Hematopoietic multipotent progenitor cell treated with erythropoietin and hydrocortisone succinate and interleukin-3 and kit ligand, for 8 days (in vitro differentiated cells): ENCODE measurements at places on chromosomes 5 and 9.

- DNase-seq = no peak
Measured at GRCh38 chr5:95042037-95042436, 242.9 kb downstream of the MCTP1 start.

- no peak for DNase-seq
Measured at GRCh38 chr5:136023958-136024541, 4.7 kb upstream of the TGFBI start.

- no peak for DNase-seq
Measured at GRCh38 chr9:121277518-121278295, 9.7 kb downstream of the GSN start.

DNA sequence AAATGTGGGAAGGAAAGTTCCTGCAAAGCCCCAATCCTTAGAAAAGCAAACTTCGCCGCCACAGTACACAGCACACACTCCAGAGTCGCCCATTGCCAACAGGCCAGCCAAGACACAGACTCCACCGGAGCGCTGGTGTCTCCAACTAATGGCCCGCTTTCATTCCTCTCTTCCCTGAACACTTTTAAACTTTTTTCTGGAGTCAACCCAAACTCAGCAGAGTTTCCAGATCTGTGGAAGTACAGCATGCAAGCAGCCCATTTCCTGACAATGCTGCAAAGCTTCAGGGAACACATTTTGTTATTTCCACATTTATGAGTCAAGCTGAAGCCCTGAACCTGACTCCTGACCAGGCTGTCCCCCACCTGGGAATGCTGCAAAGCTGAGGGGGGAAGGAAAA lies 351.9 kb downstream of the NFIB start:
- DNase-seq = no peak

- DNase-seq = no peak
Measured at GRCh38 chr5:166639151-166639550, 1652.3 kb upstream of the WWC1 start.

- peak; percentile 11 for DNase-seq
Measured at GRCh38 chr5:160287378-160288051, 24.8 kb downstream of the CCNJL start.

DNA sequence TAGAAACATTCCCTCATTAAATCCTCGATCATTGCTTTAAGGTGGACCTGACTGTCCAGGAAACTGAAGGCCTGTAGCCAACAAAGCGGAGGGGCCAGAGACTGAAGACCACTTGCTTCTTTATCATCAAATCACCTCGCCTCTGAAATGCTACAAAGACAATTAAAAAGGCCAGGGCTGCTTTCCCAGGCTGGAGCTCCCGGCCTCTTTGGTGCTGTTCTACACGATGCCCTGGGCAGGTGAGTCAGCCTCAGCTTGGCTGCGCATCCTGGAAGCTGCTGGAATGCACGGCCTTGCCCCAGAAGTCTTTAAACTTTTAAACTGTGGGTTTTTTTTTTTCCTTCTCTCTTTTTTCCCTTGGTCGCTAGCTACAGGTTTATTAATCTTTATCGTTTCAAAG lies 46.5 kb downstream of the SH3PXD2B start:
- DNase-seq = no peak

DNA sequence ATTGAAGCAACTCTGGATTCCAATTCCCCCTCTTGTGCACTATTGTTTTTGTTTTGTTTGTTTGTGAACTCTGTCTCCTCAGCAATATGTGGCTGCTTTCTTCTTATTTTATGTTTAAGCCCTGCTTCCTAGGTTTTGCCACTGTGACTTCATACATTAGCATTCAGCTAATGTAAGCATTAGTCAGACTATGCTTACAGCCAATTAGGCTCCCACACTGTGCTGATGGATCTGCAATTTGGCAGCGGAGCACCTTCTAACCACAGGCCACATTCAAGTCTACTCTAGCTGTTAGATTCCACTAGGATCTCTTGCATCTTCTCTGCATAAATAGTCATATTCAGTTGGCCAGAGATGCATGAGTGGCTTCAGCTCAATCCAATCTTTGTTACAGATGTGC lies 9.6 kb upstream of the BICD2 start:
- DNase-seq = no peak

GRCh38 chr5:179550511-179551342 lies at the start of gene RUFY1:
TSS of gene RUFY1 (plus strand) at chr5:179550554. CDS start at chr5:179550570, 16 bp downstream.
- DNase-seq = peak; percentile 71

DNA sequence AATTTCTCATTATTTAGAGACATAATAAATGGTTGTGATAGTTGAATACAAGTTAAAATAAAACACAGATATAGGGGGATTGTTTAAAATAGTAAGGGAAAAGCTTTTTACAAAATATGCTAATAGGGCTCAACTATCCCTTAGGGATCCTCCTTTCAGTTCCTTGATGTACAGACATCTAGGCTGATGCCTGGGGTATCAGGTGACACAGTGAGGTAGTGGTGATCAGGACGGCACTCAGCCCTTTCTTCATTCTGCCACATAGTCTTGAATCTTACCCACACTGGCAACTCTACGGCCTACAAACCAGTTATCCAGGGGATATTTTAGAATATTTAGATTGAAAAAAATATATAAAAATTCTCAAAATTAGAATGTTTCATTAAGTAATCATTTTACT lies 12.5 kb upstream of the SLC35D2 start:
- no peak for DNase-seq

DNA sequence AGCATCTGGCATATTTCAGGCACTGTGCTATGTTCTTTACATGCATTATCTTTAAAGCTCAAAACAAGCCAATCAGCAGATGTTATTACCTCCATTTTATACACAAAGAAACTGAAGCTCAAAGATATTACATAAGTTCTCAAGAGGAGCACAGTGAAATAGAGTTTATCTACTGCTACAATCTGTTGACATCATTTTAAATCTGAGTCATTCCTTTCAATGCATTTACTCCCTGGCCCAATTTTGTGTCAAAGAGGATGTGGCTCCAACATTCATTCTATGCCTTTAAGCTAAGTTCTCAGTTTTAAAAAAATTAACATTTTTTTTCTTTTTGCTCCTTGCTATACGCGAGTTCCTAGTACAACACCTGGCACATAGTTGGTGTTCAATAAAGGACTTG lies 486.3 kb upstream of the ZNF462 start:
- DNase-seq = no peak

DNA sequence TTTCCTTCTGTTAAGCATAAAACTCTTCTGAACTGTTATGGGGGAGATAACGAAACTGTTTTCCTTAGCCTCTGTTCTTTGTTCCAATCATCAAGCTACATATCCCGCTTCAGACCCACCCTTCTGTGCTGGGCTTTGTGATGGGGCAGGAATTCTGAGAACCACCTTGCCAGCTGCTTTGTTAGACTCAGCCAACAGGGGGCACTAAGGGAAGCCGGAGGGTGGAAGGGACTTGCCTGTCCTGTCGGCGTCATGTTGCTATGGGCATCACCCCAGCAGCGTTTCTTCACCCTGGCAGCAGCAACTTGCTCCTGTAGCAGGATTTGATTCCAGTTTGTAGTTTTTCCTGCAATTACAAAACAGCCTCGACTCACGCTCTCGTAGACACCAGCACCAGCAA lies 169.1 kb downstream of the CAAP1 start:
- DNase-seq = peak; percentile 23

DNA sequence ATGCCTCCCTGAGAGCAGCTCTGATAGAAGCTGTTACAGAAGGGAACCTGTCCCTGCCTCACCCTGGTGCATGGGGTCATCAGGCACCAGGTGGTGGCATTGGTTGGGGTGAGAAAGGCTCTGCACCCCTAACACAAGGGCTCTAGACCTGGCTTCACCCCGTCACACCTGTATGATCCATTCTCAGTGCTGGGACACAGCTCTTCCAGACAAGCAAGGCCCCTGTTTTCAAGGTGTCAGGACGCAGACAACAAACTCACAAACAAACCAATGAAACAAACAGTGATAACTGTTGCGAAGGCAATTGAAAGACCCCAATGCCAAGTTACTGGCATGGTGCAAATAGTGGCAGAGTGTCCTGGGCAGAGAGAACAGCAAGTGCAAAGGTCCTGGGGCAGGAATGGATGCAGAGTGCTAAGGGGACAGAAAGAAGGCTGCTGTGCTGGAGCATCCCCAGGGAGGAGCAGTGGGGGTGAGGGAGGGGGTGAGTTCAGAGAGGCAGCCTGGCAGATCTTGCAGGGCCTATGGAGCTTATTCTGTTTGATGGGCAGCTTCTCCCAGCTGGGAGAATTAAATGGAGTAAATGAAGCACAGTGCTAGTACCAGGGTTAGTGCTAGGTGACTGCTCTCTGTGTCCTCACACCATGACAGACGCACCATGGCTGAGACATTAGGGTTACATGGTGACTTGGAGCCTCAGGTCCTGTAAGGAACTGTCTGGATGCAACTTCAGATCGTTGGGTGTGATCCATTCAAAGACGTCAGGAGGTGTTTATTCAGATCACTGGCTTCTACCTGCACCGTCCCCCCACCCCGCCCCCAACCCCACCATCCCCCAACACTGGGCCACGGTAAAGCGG lies 67.9 kb upstream of the UNC5A start:
- no peak for DNase-seq

- no peak for DNase-seq
Measured at GRCh38 chr5:16792598-16793275, 143.4 kb downstream of the MYO10 start.

DNA sequence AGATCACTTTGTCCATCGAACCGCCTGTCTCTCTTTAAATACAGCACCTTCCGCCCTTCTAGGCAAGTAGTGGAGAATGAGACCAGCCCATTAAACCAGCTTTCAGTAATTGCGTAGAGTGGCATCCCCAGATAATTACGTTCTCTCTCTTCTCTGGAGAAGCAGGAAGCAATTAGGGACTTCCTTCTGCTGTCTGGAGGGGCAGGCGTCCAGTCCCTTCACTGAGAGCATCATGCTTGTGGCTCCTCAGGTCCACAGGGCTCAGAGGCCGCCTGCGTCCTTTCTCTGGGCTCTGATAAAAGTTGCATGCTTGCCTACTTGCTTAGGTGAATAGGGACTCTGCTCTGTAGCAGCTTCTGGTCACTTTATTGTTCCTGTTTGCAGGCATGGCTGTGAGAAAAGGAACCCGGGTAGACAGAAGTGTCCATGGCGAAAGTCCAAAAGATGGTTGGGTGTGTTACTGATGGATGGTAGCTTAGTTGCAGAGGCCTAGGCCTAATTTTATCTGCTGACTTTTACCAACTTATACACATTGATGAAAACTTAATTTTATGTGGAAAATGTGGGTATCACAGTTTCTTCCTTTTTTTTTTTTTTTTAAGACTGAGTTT lies 299.1 kb upstream of the PANK3 start:
- peak; percentile 59 for DNase-seq

GRCh38 chr5:38538161-38538560 lies 18.3 kb downstream of the LIFR start:
- no peak for DNase-seq

- no peak for DNase-seq
Measured at GRCh38 chr5:7876867-7877266, 7.9 kb downstream of the MTRR start.

DNA sequence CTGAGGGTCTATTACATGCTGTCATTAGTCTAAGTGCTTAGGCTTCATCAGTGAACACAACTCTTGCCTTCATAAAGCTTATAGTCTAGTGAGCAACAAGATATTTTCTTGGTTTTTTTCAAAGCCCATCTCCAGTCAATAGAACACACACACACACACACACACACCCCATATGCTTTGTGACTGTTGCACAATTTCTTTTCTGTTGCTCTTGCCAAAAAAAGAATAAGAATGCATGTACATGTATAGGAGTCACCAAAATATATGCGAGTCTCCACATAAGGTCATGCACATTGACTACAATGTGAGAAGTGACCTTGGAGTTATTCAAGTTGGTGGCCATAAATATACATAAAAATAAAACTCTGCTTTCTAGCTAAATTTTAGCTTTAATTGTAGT lies 351.5 kb upstream of the TLE4 start:
- DNase-seq = no peak

- no peak for DNase-seq
Measured at GRCh38 chr9:84340535-84340934, at the start of gene SLC28A3. TSS of gene SLC28A3 (minus strand) at chr9:84340758. CDS start at chr9:84340633, 125 bp downstream.

DNA sequence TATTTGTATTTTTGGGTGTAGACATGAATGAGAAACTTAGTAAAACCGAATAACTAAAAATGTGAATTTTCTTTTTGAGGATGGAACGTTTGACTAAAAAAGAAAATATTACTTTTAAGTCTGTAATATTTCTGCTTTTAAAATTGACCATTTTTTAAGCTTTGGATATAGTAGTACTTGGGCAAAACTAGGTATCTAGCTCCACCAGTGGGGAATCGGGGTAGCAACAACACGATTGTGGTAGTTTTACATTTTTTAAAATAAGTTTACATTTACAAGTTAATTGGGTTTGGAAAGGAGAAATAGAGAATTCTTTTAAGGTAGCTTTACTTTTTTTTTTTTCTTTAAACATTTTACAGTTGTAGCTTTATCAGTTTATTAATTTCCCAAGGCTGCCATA lies 154.4 kb downstream of the MAN2A1 start:
- DNase-seq = no peak

DNA sequence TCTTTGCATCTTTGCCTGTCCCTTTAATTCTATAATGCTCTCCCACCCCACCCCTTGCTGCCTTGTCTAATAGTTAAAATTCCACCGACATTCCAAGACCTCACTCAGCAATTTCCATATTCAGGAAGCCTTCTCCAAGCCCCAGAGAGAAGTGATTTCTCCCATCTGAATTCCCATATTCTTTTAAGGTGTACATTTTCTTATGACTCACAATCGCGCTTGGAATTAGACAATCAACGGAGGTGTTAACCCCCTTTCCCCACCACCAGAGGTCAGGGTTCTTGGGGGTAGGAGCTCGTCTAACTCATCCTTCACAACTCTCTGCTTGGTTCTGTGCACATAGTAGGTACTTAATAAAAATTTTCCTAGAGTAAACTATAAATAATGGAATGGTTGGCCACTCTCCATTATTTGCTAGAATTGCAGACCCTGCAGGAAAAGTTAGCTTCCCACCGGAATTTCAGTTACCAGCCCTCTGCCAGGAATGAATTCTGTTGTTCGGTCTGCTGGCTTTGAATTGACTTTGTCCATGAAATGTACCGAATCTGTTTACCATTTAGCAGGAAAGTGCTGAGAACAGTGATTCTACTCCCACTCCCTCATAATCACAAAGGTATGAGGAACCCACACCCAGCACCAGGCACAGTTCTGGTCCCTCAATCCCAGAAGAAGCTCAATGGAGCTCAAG lies 5.0 kb downstream of the KCNIP1 start:
- no peak for DNase-seq

- DNase-seq = no peak
Measured at GRCh38 chr5:151675611-151676313, 11.0 kb downstream of the SPARC start.

- no peak for DNase-seq
Measured at GRCh38 chr9:9054354-9054992, 1254.9 kb upstream of the DMAC1 start.
